ENCODE measurements at places on chromosomes 6 and 20.

- no peak for DNase-seq
Observed at GRCh38 chr20:58699623-58700107, 7.1 kb downstream of the NPEPL1 start.

GRCh38 chr6:36326356-36326995, 10.2 kb downstream of the BNIP5 start:
- no peak for DNase-seq

- DNase-seq, result no peak
Observed at GRCh38 chr20:45581702-45582101, 2.6 kb upstream of the WFDC8 start.

- DNase-seq, result no peak
Observed at GRCh38 chr20:19973961-19974629, 43.1 kb upstream of the NAA20 start.

DNA sequence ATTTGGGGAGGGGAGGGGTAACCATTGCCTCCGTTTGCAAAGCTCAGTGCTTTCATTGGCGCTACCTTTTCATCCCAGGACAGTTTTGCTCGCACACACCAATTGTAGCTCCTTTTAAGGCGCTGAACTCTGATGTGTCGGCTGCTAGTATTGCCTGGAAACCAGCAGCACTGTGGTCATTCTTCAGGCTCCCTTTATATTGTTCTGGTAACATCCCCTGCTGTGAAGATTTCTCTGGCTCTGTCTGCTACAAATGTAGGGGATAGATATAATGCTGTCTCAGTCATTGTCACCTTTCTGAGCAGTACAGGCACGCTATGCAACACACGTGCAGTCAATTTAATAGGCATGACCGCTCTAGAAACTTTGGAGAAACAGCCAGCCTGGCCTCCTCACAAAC, 172.9 kb upstream of the SASH1 start:
- DNase-seq, result no peak

- no peak for DNase-seq
Observed at GRCh38 chr6:131134220-131134979, 867 bp upstream of the AKAP7 start.

DNA sequence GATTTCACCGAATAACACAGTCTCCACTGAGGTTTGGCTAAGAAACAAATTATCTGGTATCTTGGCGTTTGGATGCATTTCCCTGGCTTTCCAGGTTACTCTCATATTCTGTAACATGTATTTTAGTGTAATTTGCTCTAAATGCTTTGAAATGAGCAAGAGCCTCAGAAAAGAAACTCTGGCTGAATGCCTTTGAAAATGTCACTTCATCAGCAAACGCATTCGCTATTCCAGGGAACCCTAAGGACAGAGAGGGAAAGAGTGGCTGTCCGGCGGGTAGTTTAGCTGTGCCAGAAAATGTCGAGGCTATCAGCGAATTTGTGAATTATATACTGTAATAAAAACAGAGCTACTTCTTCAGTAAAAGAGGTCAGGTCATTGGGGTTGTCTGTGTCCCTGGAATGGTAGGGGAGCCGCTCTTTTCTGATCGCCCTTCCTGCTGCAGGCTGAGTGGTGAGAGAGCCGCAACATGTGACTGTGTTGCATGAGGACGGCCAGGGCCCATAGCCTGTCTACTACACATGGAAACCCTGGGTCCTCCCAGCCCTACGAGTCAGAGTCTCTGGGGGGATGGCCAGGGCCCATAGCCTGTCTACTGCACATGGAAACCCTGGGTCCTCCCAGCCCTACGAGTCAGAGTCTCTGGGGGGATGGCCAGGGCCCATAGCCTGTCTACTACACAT, 57.3 kb downstream of the SMOC2 start:
- no peak for DNase-seq

- DNase-seq, result no peak
Observed at GRCh38 chr6:22621028-22621427, 51.7 kb downstream of the HDGFL1 start.

- no peak for DNase-seq
Observed at GRCh38 chr20:19396460-19397081, 184.1 kb downstream of the SLC24A3 start.

GRCh38 chr20:43748274-43748673, 21.5 kb upstream of the GTSF1L start:
- no peak for DNase-seq

DNA sequence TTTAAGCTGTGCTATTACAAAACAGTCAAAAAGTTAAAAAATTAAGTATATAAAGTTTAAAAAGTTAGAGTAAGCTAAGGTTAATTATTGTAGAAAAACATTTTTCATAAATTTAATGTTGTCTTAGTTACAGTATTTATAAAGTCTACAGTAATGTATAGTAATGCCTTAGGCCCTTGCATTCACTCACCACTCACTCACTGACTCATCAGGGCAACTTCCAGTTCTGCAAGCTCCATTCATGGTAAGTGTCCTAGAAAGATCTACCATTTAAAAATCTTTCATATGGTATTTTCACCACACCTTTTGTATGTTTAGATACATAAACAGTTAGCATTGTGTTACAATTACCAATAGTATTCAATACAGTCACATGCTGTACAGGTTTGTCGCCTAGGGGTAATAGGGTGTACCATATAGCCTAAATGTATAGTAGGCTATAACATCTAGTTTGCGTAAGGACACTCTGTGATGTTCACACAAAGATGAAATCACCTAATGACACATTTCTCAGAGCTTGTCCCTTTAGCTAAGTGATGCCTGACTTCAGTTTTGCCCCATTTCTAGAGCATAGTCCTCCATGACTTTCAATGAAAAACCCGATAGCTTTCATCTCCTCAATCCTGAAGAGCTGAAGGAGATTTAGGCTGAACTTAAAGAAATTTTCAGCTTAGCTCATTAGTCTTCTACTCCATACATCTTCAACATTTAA, 14.9 kb upstream of the HLA-DRA start:
- DNase-seq, result no peak

Data from activated effector memory CD4-positive, alpha-beta T cell treated with anti-CD3 and anti-CD28 coated beads, Interleukin-2, amount 50 U/mL, for 16 hours (primary cell).